ENCODE measurements at places on chromosomes 1 and 21. TPM values are rescaled to one million over a fixed set of nuclear protein-coding genes. Genes with fewer than 3 reads are reported as not detected.

LRRC71 gene
- 0.36 TPM for total RNA-seq

NCAM2 gene
- total RNA-seq: 0.13 TPM

SPRR2G gene
- total RNA-seq: not detected

C1orf105 gene
- not detected for total RNA-seq

KRTAP19-1 gene
- total RNA-seq: not detected

XCL1 gene
- total RNA-seq: not detected

HSPB7 gene
- total RNA-seq: not detected

SERTAD4 gene
- total RNA-seq: 2.7 TPM

HMCN1 gene
- total RNA-seq: 9.6 TPM

LAMC1 gene
- 409 TPM for total RNA-seq

HSD11B1 gene
- not detected for total RNA-seq

NBPF6 gene
- not detected for total RNA-seq

TMEM201 gene
- 14.3 TPM for total RNA-seq

ANGPTL7 gene
- total RNA-seq: not detected

SH3D21 gene
- 2.8 TPM for total RNA-seq

DPT gene
- not detected for total RNA-seq

PIGP gene
- 8.1 TPM for total RNA-seq

GPR37L1 gene
- not detected for total RNA-seq

TTLL7 gene
- 6.5 TPM for total RNA-seq

TBCE gene
- 29.3 TPM for total RNA-seq

C21orf58 gene
- 9.7 TPM for total RNA-seq
